ENCODE measurements at places on chromosomes 2 and 18. TPM values are rescaled to one million over a fixed set of nuclear protein-coding genes. Genes with fewer than 3 reads are reported as not detected.

KCNJ3 gene
- polyA plus RNA-seq, result 3.1 TPM

SERPINB3 gene
- polyA plus RNA-seq, result not detected

COL5A2 gene
- polyA plus RNA-seq, result 5.1 TPM

GRCh38 chr2:44932564-44933392 is 8.7 kb upstream of the SIX3 start:
- DNase-seq, result no peak

- DNase-seq, result no peak
These were observed 2.5 kb downstream of the APLF start for GRCh38 chr2:68469935-68470334.

- no peak for DNase-seq
These were observed 100.2 kb upstream of the MYCN start for GRCh38 chr2:15840148-15840547.
